ENCODE measurements at places on chromosomes 1 and 21.
A peak's percentile ranks its signal among the peaks of the same experiment; 100 is the strongest.

- DNase-seq, result no peak
- no peak overlapping the region for H3K27ac ChIP-seq
- H3K4me1 ChIP-seq, result no peaks in the 10 kb centered on the region
These were observed 6.9 kb upstream of the ZMYM4 start for GRCh38 chr1:35261412-35262120.

- H3K4me3 ChIP-seq, result no peak overlapping the region
- H3K4me1 ChIP-seq, result peaks cover 12% of the 10 kb centered on the region
- H3K27ac ChIP-seq, result no peak overlapping the region
- DNase-seq, result no peak
- H3K36me3 ChIP-seq, result peaks cover 47% of the 10 kb centered on the region
These were observed 7.7 kb downstream of the S100PBP start for GRCh38 chr1:32825181-32825580.

GRCh38 chr21:45957981-45958600 is 23.5 kb upstream of the COL6A1 start:
- no peak for DNase-seq
- H3K27me3 ChIP-seq, result no peaks in the 10 kb centered on the region
- no peaks in the 10 kb centered on the region for H3K36me3 ChIP-seq
- no peaks in the 10 kb centered on the region for H3K4me1 ChIP-seq

- no peaks in the 10 kb centered on the region for H3K27me3 ChIP-seq
- peaks cover 46% of the 10 kb centered on the region for H3K4me1 ChIP-seq
- H3K4me3 ChIP-seq, result no peak overlapping the region
- H3K27ac ChIP-seq, result no peak overlapping the region
These were observed 2.9 kb upstream of the SEMA4A start for GRCh38 chr1:156150333-156151011.

GRCh38 chr1:179677882-179678281 is 65.2 kb upstream of the FAM163A start:
- no peak for DNase-seq
- no peak overlapping the region for H3K4me3 ChIP-seq
- H3K27ac ChIP-seq, result no peak overlapping the region
- H3K36me3 ChIP-seq, result no peaks in the 10 kb centered on the region

- no peak for DNase-seq
- H3K36me3 ChIP-seq, result peaks cover 28% of the 10 kb centered on the region
- peaks cover 42% of the 10 kb centered on the region for H3K4me1 ChIP-seq
- H3K4me3 ChIP-seq, result no peak overlapping the region
These were observed 12.8 kb downstream of the GFI1 start for GRCh38 chr1:92473781-92474495.

- H3K27me3 ChIP-seq, result no peaks in the 10 kb centered on the region
- DNase-seq, result no peak
- H3K4me1 ChIP-seq, result peaks cover 10% of the 10 kb centered on the region
These were observed 43.3 kb downstream of the IL23R start for GRCh38 chr1:67209521-67209920.

GRCh38 chr1:107251839-107252238 is 111.0 kb downstream of the NTNG1 start:
- H3K27me3 ChIP-seq, result peaks cover 3% of the 10 kb centered on the region
- DNase-seq, result no peak
- no peak overlapping the region for H3K27ac ChIP-seq
- H3K36me3 ChIP-seq, result no peaks in the 10 kb centered on the region

DNA sequence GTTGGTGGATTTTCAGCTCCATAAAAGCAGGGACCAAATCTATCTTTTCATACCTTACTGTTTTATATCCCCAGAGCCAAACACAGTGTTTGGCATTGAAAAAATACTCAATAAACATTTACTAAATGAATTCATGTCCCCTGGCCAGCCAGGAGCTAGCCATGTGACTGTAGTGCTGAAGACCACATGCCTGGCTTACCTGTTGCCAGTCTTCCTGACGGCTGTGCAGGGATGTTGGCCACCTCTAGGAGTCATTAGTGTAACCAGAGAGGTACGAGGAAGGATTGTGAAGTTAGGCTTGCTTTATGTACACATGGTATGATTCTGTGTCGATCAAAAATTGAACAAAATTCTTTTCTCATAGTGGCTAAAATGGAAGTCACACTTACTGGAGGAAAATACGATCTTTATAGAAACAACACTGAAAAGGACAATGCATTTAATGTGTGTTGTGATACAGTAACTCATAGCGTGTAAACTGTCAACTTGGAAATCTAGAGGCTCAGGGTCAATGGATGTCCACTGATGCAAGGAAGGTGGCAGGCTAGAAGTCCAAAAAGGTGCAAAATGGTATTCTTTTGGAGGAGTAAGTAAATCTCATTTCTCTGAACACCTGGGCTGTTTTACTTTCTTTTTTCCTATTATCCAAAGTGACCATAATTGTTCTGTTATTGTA is 60.9 kb downstream of the FGGY start:
- no peaks in the 10 kb centered on the region for H3K4me1 ChIP-seq
- H3K27me3 ChIP-seq, result no peaks in the 10 kb centered on the region
- no peaks in the 10 kb centered on the region for H3K36me3 ChIP-seq

- no peak overlapping the region for H3K4me3 ChIP-seq
- H3K27ac ChIP-seq, result no peak overlapping the region
These were observed 95.4 kb upstream of the USP24 start for GRCh38 chr1:55310505-55310971.

- peaks cover 3% of the 10 kb centered on the region for H3K27me3 ChIP-seq
- no peak overlapping the region for H3K27ac ChIP-seq
- no peaks in the 10 kb centered on the region for H3K4me1 ChIP-seq
- no peak for DNase-seq
These were observed 11.8 kb upstream of the ABCB10 start for GRCh38 chr1:229570305-229570704.

DNA sequence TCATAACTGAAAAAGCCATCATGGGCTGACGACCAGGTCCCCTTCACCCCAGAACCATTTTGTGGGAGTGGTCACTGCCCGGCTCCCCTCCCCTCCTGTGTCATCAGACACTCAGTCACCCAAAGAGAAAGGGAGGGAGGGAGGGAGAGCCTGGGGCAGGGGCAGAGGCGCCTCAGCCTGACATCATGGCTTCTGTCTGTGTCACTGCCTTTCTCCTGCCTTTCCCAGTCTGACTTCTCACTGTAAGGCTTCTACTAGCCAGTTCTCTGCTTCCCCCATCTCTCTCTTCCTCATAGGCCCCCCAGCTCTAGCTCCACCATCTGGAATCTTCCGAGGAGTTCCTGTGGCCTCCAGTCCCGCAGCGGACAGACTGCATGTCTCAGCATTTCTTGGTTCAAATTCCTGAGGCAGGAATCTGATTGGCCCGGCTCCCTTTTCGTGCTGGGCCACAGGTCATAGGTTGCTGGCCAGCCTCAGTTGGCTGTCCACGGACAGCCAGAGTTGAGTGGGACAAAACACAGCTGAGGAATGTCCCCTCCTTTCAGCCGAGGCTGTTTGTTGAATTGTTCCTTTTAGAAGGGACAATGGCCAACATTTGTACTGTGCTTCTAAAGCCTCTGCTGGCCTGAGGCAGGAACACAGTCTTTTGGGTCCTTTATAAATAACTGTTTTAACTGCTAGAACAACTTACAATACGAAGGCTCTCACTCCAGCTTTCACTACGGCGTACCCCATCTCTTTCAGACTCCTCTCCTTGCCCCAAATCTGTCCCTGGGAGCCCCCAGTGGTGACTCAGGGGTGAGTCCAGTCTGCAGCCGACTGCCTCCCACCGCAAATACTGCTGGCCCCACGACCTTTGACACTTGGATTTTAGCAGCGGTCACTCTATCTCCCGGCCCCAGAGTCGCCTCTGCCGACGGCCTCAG is 18.7 kb upstream of the KANK4 start:
- no peak overlapping the region for H3K27ac ChIP-seq
- H3K4me1 ChIP-seq, result no peaks in the 10 kb centered on the region
- no peak for DNase-seq
- no peaks in the 10 kb centered on the region for H3K36me3 ChIP-seq
- H3K27me3 ChIP-seq, result no peaks in the 10 kb centered on the region

DNA sequence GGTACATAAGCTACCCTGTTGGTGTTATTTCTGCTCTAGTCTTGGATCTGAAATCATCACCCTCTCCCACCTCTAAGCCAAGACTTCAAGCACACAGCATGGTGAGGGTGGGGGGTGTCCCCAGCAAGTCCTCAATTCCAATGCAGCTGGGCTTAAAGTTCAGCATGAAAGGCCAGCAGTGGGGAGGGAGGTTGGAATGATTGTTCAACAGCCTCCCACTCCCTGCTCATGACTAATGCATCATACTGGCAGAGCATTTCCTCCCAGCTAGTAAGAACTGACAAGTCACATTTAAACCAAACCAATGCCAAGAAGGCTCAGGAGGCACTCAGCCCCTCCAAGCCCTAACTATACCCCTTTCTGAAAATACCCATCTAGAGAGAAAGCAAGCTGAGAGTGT is 50.1 kb downstream of the TIAM1 start:
- H3K4me1 ChIP-seq, result no peaks in the 10 kb centered on the region
- DNase-seq, result no peak
- no peaks in the 10 kb centered on the region for H3K27me3 ChIP-seq
- no peak overlapping the region for H3K4me3 ChIP-seq

DNA sequence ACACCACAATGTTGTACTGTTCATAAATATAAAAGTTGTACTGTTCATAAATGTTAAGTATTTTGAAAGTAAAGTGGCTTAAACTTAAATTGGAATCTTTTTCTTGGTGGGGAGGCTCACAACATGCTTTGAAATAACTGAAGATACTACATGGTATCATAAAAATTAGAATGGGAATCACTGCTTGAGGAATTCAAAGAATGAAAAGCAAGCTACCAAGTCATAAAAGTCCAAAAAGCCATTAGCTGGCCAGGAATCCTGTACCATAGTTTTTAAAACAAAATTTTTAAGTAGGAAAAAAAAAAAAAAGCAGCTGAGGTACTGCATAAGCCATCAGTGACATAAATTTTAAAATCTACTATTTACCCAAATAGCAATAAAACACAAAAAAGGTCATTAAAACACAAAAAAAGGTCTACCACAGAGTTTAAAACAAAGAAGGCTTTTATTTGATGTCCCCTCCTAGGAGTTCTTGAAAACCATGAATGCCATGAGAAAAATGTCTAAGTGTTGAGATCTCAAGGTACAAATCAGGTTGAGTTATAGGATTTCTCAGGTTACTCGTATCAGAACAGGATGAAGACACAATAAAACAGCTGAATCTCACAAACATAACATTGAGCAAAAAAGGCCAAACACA is 8.6 kb downstream of the ZZZ3 start:
- H3K27ac ChIP-seq, result no peak overlapping the region
- no peak overlapping the region for H3K4me3 ChIP-seq
- H3K4me1 ChIP-seq, result peaks cover 7% of the 10 kb centered on the region
- no peaks in the 10 kb centered on the region for H3K27me3 ChIP-seq
- peaks cover 7% of the 10 kb centered on the region for H3K36me3 ChIP-seq
- no peak for DNase-seq

DNA sequence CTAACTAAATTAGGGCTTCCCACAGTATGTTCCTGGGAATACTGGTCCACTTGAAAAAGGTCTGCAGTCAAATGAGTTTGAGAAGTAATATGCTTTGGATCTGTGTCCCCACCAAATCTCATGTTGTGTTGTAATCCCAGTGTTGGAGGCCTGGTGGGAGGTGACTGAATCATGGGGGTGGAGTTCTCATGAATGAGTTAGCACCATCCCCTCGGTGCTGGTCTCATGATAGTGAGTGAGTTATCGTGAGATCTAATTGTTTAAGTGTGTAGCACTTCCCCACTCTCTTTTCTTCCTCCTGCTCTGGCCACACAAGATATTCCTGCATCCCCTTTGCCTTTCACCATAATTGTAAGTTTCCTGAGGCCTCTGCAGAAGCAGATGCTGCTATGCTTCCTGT is 16.9 kb upstream of the DMRTB1 start:
- no peaks in the 10 kb centered on the region for H3K36me3 ChIP-seq
- no peak for DNase-seq
- H3K27me3 ChIP-seq, result no peaks in the 10 kb centered on the region
- H3K4me3 ChIP-seq, result no peak overlapping the region
- H3K4me1 ChIP-seq, result no peaks in the 10 kb centered on the region

GRCh38 chr1:171138980-171139379 is 46.1 kb upstream of the FMO2 start:
- no peak overlapping the region for H3K27ac ChIP-seq
- no peaks in the 10 kb centered on the region for H3K36me3 ChIP-seq
- no peak overlapping the region for H3K4me3 ChIP-seq
- DNase-seq, result no peak
- H3K27me3 ChIP-seq, result no peaks in the 10 kb centered on the region
- H3K4me1 ChIP-seq, result no peaks in the 10 kb centered on the region

GRCh38 chr1:208595745-208596144 is 351.6 kb upstream of the PLXNA2 start:
- H3K4me1 ChIP-seq, result no peaks in the 10 kb centered on the region
- no peak for DNase-seq
- no peak overlapping the region for H3K4me3 ChIP-seq
- H3K27ac ChIP-seq, result no peak overlapping the region
- peaks cover 5% of the 10 kb centered on the region for H3K27me3 ChIP-seq

GRCh38 chr1:212685429-212685828 is 14.2 kb downstream of the BATF3 start:
- no peak for DNase-seq
- no peak overlapping the region for H3K4me3 ChIP-seq
- H3K27me3 ChIP-seq, result peaks cover 26% of the 10 kb centered on the region
- H3K27ac ChIP-seq, result no peak overlapping the region
- H3K4me1 ChIP-seq, result peaks cover 24% of the 10 kb centered on the region

GRCh38 chr1:176110203-176110602 is 96.9 kb downstream of the COP1 start:
- DNase-seq, result no peak
- H3K4me1 ChIP-seq, result no peaks in the 10 kb centered on the region
- H3K4me3 ChIP-seq, result no peak overlapping the region
- no peaks in the 10 kb centered on the region for H3K36me3 ChIP-seq
- no peaks in the 10 kb centered on the region for H3K27me3 ChIP-seq

DNA sequence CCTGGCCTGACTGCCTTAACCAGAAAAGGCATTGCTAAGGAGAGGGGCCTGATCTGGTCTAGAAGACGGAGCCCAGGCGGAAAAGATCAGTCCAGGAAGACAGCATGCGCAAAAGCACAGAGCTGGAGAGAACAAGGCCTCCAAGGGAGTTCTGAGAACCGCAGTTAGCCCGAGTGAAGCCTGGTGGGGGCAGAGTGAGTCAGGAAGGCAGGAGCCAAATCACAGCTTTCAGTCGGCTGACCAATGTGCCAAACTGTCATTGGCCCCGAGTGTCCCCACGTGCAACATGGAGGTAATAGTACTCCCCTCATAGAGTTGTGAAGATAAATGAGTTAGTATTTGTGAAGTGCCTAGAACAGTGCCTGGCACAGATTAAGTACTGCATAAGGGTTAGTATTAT is 1.2 kb upstream of the TSPAN2 start:
- no peaks in the 10 kb centered on the region for H3K36me3 ChIP-seq
- no peak overlapping the region for H3K27ac ChIP-seq
- no peak for DNase-seq
- H3K27me3 ChIP-seq, result no peaks in the 10 kb centered on the region
- H3K4me1 ChIP-seq, result peaks cover 7% of the 10 kb centered on the region
- H3K4me3 ChIP-seq, result no peak overlapping the region

GRCh38 chr1:117582451-117582850 is 23.4 kb upstream of the TENT5C start:
- H3K4me3 ChIP-seq, result no peak overlapping the region
- no peaks in the 10 kb centered on the region for H3K4me1 ChIP-seq
- H3K27ac ChIP-seq, result no peak overlapping the region
- DNase-seq, result no peak

- no peaks in the 10 kb centered on the region for H3K4me1 ChIP-seq
- H3K27me3 ChIP-seq, result peaks cover 7% of the 10 kb centered on the region
- no peak overlapping the region for H3K27ac ChIP-seq
These were observed 17.3 kb downstream of the RYR2 start for GRCh38 chr1:237059244-237059643.

- peaks cover 60% of the 10 kb centered on the region for H3K4me1 ChIP-seq
- no peaks in the 10 kb centered on the region for H3K27me3 ChIP-seq
- no peak for DNase-seq
- peak overlapping the region; percentile 62 for H3K4me3 ChIP-seq
These were observed 5.2 kb downstream of the IRF2BP2 start for GRCh38 chr1:234604495-234605398.

Data from T-cell (primary cell).